ENCODE measurements at places on chromosomes 4 and X.

GRCh38 chr4:67448621-67449020 is 96.7 kb downstream of the CENPC start:
- no peak for DNase-seq

DNA sequence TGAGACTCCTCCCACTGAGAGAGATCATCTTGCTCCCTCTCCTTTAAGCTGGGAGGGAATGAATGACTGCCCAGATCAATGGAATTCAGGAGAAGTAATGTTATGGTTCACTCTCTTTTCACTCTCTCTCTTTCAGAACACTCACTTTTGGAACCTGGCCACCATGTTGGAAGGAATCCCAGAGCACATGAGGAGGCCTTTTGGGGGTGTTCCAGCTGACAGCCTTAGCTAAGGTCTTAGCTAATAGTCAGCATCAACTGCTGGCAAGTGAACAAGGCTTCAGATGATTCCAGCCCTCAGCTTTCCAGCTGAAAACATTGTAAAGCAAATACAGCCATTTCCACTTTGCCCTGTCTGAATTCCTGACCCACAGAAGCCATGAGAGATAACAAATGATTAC is 124.0 kb upstream of the CLNK start:
- DNase-seq: no peak

GRCh38 chr4:27442146-27442545 is 581.5 kb downstream of the STIM2 start:
- DNase-seq: no peak

DNA sequence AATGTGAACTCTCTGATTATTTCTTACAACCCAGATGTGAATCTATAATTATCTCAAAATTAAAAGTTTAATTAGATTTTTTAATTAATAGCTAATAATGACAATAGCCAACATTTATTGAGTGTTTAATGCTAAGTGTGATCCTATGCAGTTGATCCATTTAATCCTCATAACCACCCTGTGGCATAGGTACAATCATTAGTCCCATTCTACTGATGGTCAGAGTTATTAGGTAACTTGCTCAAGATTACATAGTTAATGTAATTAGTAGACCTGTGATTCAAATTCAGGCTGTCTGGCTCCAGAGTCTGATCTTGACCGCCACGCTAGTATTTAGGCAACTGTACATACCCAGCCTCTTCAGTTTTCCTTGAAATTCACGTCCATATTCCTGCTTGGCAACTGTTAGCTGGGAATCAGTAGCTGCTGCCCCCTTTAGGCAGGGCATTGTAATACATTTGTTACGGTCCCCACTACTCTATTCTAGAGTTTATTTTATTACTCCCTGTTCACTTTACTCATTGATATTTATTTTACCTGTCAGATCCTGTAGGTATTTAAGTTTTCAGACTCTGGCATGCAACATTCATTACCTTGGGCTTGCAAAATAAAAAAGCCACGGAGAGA is 20.6 kb upstream of the TEC start:
- DNase-seq: no peak

DNA sequence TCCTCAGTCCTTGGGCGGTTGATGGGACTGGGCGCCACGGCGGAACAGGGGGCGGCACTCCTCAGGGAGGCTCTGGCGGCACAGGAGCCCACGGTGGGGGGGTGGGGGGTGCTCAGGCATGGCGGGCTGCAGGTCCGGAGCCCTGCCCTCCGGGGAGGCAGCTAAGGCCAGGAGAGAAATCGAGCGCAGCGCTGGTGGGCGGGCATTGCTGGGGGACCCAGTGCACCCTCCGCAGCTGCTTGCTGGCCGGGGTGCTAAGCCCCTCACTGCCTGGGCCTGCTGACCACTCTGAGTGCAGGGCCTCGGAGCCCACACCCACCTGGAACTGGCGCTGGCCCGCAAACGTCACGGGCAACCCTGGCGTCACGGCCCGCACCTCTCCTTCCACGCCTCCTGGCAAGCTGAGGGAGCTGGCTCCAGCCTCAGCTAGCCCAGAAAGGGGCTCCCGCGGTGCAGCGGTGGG is 164.9 kb upstream of the AGA start:
- no peak for DNase-seq

- DNase-seq: no peak
Measured at GRCh38 chr4:140300271-140300970, 73.0 kb upstream of the SCOC start.

GRCh38 chr4:3257556-3258482 is 8.9 kb downstream of the MSANTD1 start:
- no peak for DNase-seq

GRCh38 chrX:40855932-40856515 is 120.7 kb upstream of the MED14 start:
- no peak for DNase-seq

DNA sequence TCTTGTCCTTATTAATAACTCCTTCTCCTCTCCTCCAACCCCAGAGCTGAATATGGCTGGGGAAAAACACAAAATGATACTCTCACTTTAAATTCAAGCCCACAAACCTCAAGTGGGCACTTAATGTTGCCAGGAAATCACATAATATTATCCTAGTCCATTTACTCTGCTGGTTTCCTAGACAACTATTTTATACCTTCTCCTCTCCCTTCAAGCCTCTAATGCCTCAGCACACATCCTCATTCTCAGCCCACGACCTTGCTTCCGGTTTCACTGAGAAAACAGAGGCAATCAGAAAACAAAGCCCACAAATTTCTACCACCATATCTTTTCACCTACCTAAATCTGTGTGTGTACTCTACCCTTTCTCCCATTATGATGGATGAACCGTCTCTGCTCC is 12.1 kb upstream of the CLCN5 start:
- peak; percentile 83 for DNase-seq

GRCh38 chrX:78104447-78105176 is 564 bp downstream of the PGK1 start:
- DNase-seq: peak; percentile 12

DNA sequence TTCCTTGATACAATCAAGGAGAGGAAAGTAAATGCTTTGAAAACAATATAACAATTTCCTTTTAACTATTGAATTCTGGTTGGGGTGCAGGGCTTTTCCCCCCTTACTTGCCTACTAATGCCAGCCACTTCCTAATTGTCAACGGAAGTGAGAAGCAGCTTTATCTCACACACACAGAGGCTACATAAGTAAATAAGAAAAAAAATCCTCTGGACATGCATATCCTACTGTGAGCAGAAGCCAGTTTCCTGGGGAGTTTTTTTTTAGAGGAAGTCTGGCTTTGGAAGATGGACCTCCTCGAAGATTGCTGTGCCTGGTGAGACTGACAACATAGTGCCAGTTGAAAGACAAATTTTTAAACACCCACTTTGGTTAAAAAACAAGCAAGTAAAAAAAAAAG is 180.6 kb downstream of the OPHN1 start:
- no peak for DNase-seq

DNA sequence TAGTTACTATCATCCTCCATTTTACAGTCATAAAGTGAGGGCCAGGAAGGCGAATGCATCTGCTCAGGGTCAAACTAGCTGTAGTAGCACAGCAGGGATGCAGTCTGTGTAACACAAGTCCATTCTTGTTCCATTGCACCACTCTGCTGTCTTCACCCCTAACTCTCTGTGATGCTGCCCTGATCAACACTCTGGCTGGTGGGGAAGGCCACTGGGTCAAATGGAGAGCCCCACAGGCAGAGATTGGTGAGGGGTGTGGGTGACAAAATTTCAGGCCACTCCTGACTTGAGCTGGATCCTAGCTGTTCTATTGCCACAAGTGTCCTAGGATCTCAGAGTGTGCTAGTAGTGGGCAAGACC is 136.5 kb downstream of the PJA1 start:
- DNase-seq: no peak

DNA sequence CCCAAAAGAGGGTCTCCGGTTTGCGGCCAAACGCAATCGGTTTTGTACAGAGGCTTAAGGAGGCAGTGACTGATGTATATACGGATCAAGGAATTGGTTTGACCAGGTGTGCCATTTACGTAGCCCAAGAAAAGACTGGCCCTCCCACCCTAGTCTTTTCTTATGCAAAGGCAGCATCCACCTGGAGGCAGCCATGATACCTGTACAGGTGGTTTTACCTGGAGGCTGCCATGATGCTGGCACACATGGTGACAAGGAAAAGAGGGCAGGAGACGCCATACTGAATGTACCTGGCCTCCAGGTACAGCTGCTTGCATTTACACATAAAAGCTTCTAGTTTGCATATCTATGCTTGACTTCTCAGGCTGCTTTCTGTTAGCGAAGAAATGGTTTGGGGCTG is 917.7 kb upstream of the INTU start:
- no peak for DNase-seq

DNA sequence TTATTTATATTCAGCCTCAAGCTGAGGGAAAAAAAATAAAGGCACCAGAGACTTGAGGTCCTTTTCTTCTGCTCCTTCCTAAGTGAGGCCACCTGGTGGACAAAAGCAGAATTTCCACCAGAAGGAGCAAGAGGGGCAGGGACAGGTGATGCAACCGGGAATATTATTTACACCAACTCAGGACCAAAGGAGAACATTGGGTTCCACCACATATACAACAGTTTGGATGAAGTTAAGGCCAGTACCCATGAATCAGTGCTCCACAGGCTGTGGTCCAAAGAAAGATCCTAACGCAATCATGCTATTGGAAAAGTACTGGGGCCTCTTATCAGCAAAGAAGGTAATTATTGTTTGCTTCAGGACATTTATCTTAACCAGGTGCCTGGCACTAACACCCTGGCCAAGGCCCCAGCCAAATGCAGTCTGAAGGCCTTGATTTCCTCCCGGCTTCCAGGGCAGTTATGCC is 57.4 kb downstream of the TSC22D3 start:
- DNase-seq: peak; percentile 54

- DNase-seq: no peak
Measured at GRCh38 chrX:26586570-26586969, 370.6 kb downstream of the MAGEB5 start.

- no peak for DNase-seq
Measured at GRCh38 chr4:96305030-96305429, 465.1 kb downstream of the PDHA2 start.

- DNase-seq: no peak
Measured at GRCh38 chr4:90130076-90130475, 2.9 kb downstream of the CCSER1 start.

- no peak for DNase-seq
Measured at GRCh38 chr4:15147714-15148113, 145.4 kb downstream of the CPEB2 start.

DNA sequence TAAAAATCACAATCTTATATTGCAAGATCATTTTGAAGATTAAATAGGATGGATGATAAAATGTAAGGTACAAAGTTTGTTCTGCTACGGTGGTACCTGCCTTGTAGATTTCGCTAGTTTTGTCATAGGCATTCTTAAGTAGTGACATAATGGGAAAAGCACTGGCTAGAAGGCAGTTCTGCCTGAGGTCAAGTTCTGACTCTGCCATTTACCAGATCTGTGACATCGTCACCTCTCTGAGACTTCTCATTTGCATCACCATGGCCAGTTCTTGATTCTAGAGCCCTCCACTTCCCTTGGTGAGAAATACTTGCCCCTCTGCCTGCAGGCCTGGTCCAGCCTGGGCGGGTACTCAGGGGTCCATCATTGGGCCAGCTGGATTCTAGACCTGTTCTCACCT is 85.2 kb downstream of the HS3ST1 start:
- DNase-seq: no peak

DNA sequence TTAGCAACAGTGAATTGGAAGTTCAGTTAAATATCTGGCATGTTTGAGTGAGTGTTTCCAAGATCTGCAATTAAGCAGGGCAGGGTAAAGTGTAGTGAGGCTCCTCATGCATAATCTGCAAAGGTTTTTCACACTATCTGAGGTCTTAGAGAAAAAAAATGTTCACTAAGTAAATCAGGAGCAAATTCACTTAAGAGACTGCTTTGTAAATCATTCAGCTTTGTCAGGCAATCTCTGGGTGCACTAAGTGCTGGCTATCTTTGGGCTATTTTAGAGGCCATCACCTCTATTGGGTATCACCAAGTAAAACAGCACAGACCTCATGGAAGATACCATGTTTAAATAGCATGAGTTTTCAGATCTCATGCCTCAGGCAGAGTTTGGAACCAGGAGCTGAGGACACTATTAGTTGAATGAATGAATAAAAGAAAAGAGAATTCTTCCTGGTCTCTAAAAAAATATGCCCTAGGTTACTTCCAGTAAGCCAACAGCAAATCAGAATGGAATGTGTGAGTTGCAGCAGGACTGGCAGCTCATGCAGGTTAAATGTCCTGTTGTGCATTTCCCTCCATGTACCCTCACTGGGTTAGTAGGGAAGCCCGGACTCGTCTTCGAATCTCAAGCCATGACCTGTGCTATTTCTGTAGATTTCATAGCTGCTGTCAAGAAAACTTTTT is 195.3 kb downstream of the KCNIP4 start:
- DNase-seq: no peak

DNA sequence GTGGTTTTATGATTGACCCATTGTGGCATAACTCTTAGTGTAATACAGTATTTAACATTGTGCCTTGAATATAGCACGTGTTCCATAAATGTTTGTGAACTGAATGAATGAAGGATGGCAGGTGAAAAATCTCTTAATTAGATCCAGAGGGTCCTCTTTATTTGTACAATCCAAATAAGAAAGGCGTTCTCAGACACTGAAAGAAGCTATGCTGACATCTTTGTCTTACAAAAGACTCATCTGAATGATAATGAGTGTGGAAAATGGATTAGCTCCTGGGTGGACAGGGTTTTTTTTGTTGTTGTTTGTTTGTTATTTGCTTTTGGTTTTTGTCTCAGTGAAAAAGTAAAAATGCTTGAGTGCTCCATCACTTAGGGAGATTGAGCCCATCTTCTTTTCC is 62.7 kb downstream of the NEUROG2 start:
- no peak for DNase-seq

GRCh38 chr4:137896221-137896737 is 345.9 kb downstream of the SLC7A11 start:
- DNase-seq: no peak

DNA sequence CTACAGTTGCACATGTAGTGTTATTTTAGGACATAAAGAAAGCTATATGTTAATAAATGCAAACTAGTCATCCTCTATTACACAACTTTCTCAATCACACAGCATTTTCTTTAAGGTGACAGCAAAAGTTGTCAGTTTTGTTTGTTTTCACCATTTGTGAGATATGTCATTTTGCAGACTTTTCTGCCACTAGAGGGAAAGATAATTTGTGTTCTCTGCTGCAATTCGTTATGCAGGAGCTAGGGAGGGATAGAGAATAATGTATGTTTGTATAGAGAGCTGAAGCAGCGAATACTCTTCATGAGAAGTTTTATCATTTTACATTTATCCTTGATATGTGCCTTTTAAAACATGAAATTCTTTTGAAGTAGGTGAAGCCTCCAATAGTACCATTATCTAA is 670.6 kb upstream of the ATOH1 start:
- DNase-seq: no peak

- DNase-seq: no peak
Measured at GRCh38 chr4:177109769-177110168, 199.9 kb upstream of the NEIL3 start.

GRCh38 chr4:907691-908425 is 24.3 kb downstream of the GAK start:
- DNase-seq: no peak

- no peak for DNase-seq
Measured at GRCh38 chrX:48589482-48590162, 7.7 kb upstream of the WDR13 start.
